ENCODE measurements at places on chromosomes 1 and 21. TPM values are rescaled to one million over a fixed set of nuclear protein-coding genes. Genes with fewer than 3 reads are reported as not detected.

The DNM3 gene
- total RNA-seq = 16.2 TPM

DNA sequence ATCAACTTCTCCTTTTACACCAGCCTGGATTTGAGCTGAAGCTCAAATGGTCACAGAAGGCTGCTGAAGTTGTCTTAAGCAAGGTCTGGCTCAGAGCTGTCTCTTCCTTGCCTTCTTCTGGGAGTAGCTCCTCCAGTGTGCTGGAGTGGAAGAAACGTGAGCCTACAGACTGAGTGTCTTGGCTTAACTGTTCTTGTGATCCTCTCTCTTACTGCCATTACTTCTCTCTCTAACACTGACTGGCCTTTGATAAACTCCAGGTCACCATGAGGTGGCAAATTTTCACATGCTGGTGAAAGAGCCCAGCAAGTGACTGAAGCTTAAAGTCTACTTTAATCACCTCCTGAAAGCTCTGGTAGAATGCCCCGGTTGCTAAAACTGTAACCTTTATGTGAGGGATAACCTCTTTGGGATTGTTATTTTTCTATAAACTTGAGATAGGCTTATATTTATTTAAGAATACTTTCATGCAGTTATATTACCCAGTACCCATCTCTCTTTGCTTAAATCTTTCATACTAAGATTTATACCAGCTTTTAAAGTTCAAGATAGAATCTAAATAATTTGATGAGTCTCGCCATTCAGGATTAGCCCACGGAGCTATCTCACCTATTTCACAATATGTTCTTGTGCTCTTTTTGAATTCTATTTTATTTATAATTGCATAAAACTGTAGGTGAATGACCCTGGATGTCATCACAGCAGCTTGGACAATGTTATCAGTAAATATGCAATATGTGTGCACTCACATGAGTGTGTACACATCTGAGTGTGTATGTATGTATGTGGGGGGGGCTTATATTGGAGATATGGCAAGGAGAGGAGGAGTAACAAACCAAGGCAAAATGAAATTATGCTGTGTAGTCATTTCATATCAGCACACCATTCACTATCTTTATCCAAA, 924.0 kb downstream of the LTN1 start:
- H3K4me3 ChIP-seq = no peak overlapping the region
- H3K4me1 ChIP-seq = no peaks in the 10 kb centered on the region
- H3K27me3 ChIP-seq = no peaks in the 10 kb centered on the region

- H3K27me3 ChIP-seq = no peaks in the 10 kb centered on the region
- H3K36me3 ChIP-seq = no peaks in the 10 kb centered on the region
- H3K4me1 ChIP-seq = no peaks in the 10 kb centered on the region
- H3K27ac ChIP-seq = no peak overlapping the region
- no peak overlapping the region for H3K4me3 ChIP-seq
Measured at GRCh38 chr1:213418268-213419071, 367.4 kb downstream of the RPS6KC1 start.

GRCh38 chr1:213521206-213521605, 466.6 kb upstream of the PROX1 start:
- no peaks in the 10 kb centered on the region for H3K4me1 ChIP-seq
- no peaks in the 10 kb centered on the region for H3K36me3 ChIP-seq
- no peak for DNase-seq
- H3K27me3 ChIP-seq = no peaks in the 10 kb centered on the region
- H3K4me3 ChIP-seq = no peak overlapping the region

Data from aorta (tissue), 5 donors.